ENCODE measurements at places on chromosomes 3 and 15.

DNA sequence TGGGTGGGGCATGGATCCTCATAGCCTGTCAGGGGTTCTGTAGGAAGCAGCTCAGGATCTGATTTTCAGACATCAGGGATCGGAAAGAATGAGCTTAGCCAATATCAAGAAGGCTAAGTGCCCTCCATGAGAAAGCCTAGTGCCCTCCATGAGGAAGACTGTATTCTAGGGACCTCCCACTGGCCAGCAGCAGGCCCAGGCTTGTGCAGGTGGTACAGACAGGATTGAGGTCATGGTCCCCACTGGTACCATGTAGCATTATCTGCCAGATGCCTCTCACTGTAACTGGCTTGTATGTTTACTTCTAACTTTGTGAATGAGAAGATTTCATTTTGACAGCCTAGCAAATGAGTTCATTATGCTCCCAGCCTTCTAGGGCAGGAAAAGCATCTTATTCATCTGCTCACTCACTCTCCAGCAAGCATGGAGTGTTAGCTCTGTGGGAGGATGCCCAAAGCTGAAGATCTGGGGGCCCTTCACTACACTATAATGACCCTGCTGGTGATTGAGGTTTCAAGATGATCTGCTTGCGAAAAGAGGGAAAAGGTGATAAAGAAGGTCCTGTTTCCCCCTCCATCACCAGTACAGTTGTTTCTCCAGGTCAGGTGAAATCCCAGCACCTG lies 7.5 kb downstream of the EPHB1 start:
- DNase-seq = no peak

DNA sequence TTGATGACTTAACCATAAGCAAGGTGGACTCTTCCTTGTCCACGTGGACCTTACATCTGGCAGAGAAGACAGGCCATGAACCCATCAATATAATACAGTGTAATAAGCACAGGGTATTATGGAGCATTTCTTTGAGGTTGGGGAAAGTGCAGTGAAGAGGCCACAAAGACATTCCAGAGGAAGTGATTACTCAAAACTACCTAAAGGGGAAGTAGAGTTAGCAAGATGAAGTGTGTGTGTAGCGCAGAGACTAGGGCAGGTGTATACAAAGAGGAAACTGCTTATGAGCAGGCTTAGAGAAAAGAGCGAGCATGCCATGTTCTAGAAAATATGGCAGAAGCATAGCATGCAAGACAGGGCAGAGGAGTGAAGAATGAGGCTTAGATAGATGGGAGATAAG lies 17.9 kb downstream of the CP start:
- no peak for DNase-seq

GRCh38 chr3:37680401-37680800 lies 181.3 kb upstream of the CTDSPL start:
- no peak for DNase-seq

GRCh38 chr15:32872621-32873283 lies 154.9 kb downstream of the GREM1 start:
- DNase-seq = no peak

- DNase-seq = no peak
These were observed 475 bp downstream of the SPSB4 start for GRCh38 chr3:141051443-141052200.
